Activated CD4-positive, alpha-beta T cell treated with anti-CD3 and anti-CD28 coated beads, Interleukin-2, Interleukin-6, amounts not matched to agents 100 ng/mL and 50 ng/mL, durations not matched to agents 16 hours and 8 hours (primary cell): ENCODE measurements at places on chromosomes 2 and 18.

GRCh38 chr2:236289766-236290462 lies 25.7 kb upstream of the ASB18 start:
- DNase-seq: no peak

- DNase-seq: no peak
These were observed 261.9 kb downstream of the DYSF start for GRCh38 chr2:71715241-71715750.

GRCh38 chr18:33729556-33729955 lies 151.5 kb downstream of the ASXL3 start:
- DNase-seq: peak; percentile 0

DNA sequence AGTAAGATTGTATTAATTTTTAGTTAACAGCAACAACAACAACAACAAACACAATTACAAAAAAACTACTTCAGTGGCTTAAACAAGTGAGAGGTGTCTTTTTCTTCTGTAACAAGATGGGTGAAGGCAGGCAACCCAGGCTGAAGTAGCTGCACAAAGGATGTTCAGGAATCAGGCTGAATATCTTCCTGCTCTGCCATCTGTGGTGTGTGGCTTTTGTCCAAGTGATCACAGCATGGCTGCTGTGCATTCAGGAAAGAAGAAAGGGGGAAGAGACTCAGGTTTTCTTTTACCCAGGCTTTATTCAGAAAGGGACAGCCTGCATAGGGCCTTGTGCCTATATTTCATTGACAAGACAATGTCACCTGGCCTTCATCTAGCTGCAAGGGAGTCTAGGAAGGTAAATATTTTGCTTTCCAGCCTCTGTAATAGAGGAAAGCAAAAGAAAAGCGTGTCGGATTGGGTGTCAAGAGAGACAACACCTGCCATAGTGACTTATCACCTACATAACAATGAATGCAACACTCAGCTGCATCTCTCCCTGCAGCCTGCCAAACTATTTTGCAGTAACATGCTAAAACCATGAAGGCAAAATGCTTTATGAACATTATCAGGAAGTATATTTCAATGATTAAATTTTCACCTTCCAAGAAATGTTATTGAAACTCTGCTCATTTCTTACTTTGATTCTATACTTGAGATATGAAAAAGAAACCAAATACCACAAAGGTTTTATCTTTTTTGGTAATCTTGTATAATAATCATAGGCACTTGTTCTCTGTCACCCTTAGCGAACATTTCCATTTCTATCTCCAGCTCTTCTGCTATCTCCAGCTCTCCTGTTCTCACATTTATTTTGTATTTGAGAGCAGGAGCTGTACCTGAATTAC lies 14.6 kb downstream of the G6PC2 start:
- peak; percentile 19 for DNase-seq

DNA sequence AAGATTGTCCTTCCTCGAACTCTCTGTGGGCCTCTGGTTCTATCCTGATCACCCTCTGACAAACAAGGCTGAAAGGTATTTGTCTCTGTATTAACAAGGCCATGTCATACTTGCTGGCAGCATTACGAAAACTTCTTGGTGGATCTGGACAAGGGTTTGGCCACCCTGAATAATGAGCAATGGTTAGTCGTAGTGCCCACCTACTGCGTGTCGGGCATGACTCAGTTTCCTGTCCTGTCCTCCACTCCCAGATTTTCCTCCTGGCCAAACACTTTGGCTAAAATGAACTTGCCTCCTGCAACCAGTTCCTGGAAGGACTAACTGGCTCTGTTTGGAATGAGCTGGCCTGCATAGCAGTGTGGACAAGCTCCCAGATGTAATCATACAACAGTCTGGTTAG lies 198.5 kb upstream of the SMIM21 start:
- no peak for DNase-seq

GRCh38 chr2:15471606-15472005 lies 89.5 kb downstream of the NBAS start:
- no peak for DNase-seq

GRCh38 chr2:146632707-146633106 lies 1212.1 kb upstream of the ACVR2A start:
- DNase-seq: no peak

DNA sequence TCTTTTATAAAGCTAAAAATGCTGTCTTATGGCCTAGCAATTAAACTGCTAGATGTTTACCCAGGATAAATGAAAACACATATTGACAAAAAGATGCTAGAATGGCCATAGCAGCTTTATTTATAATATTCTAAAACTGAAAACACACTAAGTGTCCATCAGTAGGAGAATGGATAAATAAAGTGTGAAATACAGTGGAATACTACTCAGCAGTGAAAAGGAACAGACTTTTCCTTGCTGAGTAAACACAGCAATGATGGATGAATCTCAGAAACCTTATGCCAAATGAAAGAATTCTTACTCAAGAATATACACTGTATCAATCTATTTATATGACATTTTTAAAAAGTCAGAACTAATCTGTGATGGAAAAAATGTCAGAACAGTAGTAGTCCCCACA lies 33.2 kb downstream of the DDX1 start:
- DNase-seq: no peak

DNA sequence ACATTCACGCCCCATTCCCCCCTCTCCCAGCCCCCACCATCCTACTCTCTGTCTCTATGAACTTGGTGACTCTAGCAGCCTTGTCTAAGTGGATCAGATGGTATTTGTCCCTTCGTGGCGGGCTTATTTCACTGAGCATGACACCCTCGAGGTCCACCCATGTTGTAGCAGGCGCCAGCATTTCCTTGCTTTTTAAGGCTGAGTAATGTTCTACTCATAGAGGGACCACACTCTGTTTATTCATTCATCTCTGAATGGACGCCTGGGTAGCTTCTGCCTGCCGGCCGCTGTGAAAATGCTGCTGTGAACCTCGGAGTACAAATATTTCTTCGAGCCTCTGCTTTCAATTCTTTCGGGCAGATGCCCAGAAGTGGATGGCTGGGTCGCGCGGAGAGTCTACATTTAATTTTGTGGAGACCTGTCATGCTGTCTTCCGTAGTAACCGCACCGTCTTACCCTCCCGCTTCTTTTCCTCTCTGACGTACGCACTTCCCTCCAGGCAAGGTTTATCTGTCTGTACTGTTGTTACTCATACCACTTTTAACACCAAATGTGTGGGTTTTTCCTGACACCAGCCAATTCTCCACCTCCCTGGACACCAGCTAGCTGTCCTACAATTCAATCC lies 5.6 kb downstream of the CROCC2 start:
- DNase-seq: no peak

- no peak for DNase-seq
These were observed 33.5 kb upstream of the MAP4K3 start for GRCh38 chr2:39470580-39470979.

GRCh38 chr2:69464575-69464974 lies 27.3 kb upstream of the NFU1 start:
- no peak for DNase-seq

DNA sequence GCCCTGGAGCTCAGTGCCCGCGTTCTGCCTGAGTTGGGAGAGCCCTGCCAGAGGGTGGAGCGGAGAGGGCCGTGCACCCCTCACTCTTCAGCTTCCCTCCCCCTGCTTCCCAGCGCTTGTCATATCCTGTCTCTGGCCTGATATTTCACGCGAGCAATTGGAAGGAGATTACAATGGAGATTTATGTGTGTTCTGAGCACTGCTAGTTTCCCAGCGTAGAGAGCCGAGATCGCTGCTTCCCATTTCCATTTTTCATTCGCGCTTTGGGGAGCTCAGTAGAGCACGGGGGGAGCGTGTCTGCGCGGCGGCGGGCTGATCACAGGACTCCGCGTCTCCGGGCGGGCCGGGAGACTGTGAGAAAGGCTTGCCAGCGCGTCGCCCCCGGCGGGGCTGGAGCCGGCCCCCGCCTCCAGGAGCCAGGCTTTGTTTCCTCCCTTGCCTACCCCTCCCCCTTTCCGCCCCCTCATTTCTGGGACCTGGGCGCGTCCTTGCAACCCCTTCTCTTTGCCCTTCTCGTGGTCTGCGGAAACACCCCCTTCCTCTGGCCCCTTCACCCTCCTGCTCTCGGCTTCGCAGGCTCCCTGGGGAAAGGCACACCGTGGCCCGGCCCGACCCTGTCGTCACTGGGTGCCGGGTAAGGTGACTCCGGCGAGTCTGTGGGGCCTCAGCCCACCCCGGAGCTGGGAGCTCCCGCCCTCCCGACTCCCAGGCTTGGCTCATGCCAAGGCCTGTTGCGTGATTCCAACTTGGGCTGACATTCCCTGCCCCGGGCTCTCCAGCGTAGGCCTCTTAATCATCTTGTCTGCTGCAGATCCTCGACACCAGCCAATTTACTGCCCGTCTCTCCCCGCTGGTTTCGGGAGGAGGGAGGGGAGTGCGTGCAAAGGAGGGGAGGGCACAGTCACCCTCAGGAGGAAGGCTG lies 5.8 kb downstream of the DLX2 start:
- no peak for DNase-seq

DNA sequence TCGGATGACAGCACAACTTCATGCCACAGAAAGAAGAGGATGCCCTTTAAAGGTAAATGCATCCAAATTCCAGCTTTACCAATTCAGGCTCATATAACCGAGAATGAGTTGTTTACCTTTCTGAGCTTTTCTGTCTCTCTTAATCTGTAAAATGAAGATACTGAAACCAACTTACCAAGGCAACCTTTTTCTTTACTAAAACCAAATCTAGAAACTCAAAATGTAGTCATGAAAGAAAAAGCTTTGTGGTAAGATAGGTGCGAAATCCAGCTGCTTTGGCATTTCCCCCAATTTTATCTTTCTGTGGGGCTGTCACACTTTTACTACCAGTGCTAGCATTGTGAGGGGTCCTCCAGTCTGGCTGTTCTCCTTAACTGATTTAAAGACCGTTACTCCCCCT lies 240.4 kb downstream of the IKZF2 start:
- DNase-seq: no peak
